ENCODE measurements at places on chromosomes 16 and 17.

- DNase-seq = no peak
Measured at GRCh38 chr17:31369266-31369665, 22.2 kb upstream of the RAB11FIP4 start.

- no peak for DNase-seq
Measured at GRCh38 chr17:57559226-57559625, 185.9 kb downstream of the CCDC182 start.

- no peak for DNase-seq
Measured at GRCh38 chr17:7131423-7131791, 16.8 kb upstream of the ASGR2 start.

- no peak for DNase-seq
Measured at GRCh38 chr16:52051414-52052172, 495.4 kb downstream of the TOX3 start.

- no peak for DNase-seq
Measured at GRCh38 chr17:16989230-16989952, 17.5 kb upstream of the TNFRSF13B start.

DNA sequence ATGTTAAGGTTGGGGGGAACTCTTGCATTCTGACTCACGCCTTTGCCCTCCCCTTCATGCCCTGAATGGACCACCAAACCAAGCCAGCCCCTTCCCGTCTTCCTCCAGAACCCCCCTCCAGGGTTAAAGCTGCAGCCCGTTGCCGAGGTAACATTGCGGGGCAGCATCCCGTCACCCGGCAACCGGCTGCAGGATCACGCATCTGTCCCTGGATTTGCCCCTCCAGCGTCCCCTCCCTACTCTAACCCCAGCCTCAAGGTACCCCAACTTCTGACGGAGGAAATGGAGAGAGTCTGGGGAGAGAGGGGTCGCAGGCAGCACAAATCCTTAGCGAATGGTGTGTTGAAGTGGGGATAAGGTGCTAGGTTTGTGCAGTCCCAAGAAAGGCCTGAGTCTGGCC lies 563 bp upstream of the NLGN2 start:
- DNase-seq = no peak

DNA sequence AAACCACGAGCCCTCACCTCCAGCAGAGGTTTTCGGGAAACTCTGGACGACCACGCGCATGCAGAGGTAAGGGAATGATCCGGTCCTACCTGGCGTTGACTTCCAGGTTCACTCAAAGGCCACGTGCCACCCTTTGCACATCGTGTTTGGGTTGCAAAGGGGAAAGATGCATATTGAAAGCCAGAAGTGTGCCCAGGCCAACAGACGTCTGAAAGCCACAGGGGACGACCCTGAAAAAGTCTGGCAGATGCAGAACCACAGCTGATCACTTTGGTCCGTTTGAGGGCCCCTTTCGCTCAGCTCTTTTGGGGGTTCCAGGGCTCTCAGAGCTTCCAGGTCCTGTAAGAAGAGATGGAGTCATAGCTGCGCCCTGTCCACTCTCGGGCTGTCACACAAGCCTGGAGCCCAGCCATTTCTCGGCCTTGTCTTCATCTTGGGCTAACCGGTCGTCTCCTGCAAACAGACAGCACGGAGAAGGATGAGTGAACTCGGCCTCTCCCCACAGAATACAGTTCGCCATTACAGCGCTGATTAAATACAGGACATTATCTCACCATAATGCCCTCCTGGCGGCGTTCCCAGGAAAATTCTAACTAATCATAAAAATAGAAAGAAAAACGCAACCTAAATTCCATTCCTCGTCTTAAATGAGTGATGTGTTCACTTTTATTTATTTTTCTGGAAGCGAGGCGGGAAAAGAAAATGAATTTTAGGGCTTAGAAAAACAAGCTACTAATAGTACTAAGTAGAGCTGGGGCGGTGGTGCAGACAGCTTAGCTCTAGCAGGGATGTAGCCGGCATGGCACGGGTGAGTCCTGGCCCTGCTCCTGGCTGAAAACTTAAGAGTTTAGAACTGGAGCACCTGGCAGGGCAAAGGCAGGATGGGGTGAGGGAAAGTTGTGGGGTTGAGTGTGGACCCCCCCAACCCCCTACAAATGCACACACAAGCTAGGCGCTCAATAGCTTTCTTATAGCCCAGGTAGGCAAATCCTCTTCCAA lies 45.5 kb upstream of the ZFHX3 start:
- no peak for DNase-seq

GRCh38 chr17:74373838-74374606 lies 6.7 kb downstream of the GPR142 start:
- DNase-seq = no peak

GRCh38 chr16:52680993-52681392 lies 134.1 kb upstream of the TOX3 start:
- no peak for DNase-seq

DNA sequence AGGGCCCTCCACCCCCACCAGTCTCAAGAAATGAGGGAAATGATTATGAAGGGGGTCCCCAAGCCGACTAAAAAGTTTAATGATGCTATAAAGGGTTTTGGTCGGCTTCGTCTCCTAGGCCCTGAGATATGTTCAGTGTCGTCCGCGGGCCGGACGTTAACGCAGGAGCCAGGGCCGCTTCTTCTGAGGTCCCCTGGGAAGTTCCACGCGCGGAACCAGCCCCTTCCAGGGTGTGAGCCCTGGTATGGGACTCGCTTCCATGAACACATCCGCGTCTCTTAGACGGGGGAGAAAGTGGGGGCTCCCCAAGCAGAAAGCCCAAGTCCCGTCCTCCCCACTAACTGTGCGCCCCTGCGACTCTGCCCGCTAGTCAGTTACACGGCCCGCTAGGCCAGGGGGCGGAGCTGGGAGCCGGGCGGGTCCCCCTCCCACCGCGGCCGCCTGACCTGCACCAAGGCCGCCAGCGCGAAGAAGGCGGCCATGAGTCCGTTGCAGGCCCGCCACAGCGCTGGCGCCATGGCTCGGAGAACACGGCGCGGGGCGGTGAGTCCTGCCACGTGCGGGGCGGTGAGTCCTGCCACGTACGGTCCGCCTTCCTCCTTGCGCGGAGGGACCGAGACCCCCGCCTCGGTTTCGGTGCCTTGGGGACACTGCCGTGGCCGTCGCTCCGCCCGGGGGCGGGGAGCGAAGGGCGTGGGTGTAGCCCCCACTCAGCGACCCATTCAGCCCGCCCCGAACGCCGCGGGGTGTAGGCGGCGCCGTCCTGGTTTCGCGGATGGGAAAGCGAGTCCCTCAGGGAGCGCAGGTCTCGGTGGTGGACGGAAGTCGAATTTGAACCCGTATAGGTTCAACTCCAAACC lies at the start of gene TMEM220:
Gene TMEM220 (minus strand): TSS at position 690 of the 860 bp plus-strand sequence. CDS start 172 bp downstream, at position 518.
- no peak for DNase-seq
